ENCODE measurements at places on chromosomes 1 and 21. TPM values are rescaled to one million over a fixed set of nuclear protein-coding genes. Genes with fewer than 3 reads are reported as not detected.

GRCh38 chr1:70221238-70222121 is at the start of gene SRSF11:
SRSF11 (plus strand) TSS chr1:70221380; CDS start chr1:70221637, 257 bp downstream.
- peak; percentile 90 for DNase-seq

GRCh38 chr1:71916894-71917293 is 365.4 kb downstream of the NEGR1 start:
- DNase-seq: no peak

DNA sequence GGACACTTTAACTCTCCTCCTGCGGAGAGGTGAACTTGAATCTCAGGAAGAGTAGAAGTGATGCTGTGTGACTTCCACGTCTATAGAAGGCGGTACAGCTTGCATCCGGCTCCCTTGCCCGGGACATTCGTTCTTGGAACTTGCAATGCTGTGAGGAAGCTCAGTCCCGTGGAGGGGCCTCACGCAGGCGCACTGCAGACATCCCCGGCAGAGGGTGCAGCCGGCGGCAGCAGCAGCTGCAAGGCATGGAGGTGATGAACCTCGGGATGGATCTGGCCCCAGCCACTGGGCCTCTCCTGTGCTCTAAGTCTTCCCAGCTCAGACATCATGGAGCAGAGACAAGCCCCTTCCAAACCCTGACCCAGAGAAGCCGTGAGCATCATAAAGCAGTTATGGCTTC is 61.8 kb upstream of the SOD1 start:
- DNase-seq: no peak

DNA sequence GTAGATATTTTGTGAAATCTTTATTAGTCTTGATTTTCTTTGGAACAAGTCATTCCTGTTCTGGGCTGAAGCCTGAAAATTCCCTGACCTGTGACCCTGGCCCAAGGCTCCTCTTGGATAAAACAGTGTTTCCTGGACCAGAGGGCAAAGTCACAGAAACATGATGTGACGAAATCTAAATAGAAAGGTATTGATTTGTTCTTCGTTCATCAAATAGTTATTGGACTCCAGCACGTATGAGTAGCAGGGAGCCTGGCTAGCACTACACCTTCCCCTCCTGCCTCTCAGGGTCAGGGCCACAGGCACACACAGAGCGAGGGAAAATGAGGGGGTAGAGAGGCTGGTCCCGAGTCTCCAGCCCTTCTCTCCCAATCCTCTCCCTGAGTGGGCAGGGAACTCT is 1.7 kb upstream of the CLDN14 start:
- no peak for DNase-seq

DNA sequence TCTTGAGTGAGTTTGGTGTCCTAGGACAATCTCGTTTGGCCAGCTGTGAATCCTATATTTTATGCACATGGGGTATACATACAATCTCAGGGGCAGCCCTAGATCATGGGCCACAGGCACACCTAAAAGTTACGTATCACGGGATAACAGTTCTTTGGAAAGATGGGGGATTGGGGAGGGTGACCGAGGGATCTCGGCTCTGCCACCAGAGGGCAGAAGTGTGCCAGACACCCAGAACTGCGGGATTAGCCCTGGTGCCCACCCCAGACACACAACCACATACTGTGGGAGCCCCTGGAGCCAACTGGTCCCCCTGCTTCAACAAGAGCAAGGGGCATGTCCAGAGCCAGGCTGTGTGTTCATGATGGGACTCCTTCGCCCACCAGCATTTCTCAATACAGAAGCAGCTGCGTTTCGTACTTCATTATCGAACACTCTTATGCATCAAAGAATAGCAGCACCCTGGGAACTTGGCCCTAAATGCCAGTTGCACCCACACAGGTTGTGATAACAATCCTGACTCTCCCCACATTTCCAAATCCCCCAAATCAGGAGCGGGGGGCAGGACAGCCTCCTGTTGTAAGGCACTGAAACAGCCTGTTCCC is 37.4 kb downstream of the TMCO4 start:
- no peak for DNase-seq

- no peak for DNase-seq
These were observed 3.2 kb upstream of the CCNL2 start for GRCh38 chr1:1402072-1402900.

- DNase-seq: no peak
These were observed 107.0 kb downstream of the PTPN14 start for GRCh38 chr1:214444182-214444939.

DNA sequence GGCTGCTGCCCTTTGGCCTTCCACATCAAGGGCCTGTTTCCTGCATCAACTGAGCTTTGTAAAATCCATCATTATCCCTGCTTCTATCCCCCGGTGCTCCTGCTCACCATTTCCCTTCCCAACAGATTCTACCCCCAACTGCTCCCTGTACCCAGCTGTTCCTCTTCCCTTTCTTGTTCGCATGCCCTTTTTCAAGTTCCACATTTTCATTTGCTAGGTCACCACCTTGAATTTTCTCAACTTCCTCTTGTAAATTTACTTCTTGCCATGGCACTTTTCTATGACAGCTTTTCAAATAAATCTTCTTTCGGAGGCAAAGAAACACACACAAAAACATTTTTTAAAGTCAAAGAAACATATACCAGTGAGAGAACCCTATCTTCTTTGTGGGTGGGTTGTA is 330.5 kb upstream of the ADGRL2 start:
- no peak for DNase-seq

- no peak for DNase-seq
These were observed 42.0 kb downstream of the RGS21 start for GRCh38 chr1:192358822-192359221.

- DNase-seq: no peak
These were observed 195.1 kb upstream of the FMN2 start for GRCh38 chr1:239896569-239896968.

DNA sequence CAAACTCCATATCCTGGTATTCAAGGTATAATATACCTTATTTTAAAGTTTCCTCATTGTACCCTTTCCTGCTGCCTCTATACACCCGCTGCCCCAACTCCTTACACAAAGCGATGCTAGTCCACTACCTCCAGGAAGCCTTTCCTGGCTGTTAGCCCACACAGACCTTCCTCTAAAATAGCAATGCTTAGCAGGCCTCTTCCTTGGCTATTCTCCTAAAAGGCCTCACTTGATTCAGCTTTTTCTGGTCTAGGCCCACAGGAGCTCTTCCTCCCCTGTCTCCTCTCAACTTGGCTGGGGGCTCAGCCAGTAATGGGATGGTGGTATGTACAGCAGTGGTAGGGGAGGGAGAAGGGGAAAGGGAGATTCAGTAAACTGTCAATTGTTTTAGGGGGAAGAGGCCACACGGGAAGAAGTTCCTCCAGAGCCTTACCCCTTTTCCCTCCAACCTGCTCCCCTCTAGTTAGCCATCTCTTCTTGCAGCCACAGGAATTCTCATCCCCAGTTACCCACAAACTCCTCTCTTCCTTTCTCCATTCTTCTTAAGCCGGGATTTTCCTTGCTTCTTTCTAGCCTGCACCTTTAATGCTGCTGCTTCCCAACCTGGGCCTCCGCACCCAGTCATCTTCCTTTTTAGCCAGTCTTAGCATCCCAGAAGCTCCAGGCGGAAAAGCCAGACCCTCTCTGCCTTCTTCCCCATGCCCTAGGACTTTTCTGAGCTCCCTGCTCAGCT is 2.6 kb downstream of the LRRC41 start:
- DNase-seq: no peak

DNA sequence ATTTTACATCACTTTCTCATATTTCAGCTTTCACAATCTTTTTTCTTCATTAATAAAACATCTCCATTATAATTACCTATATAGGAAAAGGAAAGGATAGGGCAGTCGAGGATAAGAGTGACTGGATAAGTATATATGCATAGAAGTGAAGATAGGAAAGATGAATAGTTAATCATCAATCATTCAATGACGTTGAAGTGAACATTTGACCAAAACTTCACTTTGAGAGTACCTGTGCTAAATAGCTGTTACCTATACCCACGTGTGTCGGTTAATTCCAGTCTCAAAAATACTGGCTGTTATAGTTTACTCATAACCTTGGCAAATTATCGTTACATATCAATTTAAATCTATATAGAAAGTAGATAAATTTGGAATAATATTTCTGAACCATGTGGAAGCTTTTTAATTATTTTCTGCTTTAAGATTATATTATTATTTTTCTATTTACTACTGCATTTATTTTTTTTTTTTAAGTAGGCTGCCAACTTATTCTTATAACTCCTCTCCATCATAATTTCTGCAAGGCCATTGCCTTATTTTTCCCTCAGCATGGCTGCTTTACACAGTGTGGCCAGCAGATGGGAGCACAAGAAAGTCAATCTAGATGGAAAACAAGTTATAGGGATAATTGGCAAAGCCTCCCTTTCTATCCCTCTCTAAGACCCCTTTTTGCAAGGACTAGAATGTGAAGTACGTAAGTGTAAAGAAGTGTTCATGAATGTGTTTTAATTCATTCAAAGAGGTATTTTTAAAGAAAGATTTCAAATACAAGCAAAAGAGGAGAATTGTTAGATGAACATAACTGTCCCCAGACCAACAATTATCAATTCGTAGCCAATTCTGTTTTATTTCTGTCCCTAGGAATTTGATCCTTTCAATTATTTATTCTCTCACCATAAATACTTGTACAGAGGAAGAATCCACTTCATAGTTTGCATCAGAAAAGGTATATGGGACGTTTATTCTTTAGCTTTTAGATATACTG is 290.4 kb downstream of the KCNT2 start:
- DNase-seq: no peak

GRCh38 chr1:237527761-237528160 is 363.0 kb downstream of the ZP4 start:
- no peak for DNase-seq

- no peak for DNase-seq
These were observed 64.6 kb upstream of the TARBP1 start for GRCh38 chr1:234543442-234544086.

- DNase-seq: no peak
These were observed 11.6 kb downstream of the LMNA start for GRCh38 chr1:156126043-156126629.

DNA sequence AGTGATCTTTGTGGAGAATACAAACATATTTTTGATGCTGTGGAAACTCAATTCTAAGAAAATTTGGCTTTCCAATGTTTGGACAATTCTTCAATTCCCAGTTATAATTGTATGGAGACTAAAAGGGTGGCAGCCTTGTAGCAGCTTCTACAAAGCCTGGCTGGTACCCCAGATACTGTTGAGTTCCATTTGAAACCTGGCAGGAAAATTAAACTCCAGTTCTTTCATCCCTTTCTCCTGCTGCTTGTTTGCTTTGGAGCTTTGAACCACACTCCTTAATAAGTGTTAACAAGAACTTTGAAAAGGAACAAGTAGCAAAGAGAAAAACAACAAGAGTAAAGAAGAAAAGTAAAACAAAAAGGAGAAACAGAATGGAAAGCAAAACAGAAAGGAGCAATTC is 172.6 kb upstream of the ADAMTS5 start:
- no peak for DNase-seq

GRCh38 chr1:215458562-215458961 is 108.5 kb upstream of the KCTD3 start:
- DNase-seq: no peak

DNA sequence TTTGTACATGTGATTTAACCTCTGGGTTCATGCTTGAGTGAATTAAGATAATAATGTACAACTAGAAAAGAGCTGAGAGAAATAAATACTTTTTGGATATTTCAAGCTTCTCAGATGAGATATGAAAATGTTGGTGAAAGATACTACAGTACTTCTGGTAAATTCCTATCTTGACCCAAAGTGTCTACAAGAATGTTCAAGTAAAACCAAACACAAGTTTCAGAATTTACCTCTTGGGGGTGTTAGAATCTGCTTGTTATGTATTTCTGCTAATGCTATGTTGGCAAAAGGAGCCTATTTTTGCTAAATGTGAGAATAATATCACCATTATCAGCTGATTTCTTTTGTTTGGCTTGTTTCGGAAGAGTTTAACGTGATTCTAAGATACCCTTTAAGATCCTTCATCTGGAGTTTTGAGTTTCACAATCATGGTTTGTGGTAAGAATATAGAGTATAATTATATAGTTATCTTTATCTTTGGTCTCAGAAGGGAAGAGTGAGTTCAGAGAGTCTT is 388.5 kb downstream of the LMO4 start:
- no peak for DNase-seq

DNA sequence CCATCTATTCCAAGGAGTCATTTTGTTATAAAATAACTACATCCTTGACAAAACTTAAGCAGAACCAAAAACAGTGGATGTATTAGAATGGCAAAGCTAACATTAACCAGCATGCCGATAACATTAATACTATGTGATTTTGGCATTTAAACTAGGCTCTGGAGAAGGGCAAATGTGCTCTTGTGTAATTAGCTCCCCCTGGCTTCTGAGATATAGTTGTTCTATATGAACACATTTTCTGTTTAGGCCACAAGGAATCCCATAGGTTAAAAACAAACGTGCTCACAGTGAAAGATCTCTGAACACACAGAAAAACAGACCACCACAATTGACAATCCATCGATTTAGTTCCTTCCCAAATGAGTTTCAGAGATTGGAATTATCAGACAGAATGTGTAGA is 57.4 kb upstream of the TARS2 start:
- DNase-seq: no peak

GRCh38 chr1:212718499-212718898 is 18.9 kb upstream of the BATF3 start:
- no peak for DNase-seq

DNA sequence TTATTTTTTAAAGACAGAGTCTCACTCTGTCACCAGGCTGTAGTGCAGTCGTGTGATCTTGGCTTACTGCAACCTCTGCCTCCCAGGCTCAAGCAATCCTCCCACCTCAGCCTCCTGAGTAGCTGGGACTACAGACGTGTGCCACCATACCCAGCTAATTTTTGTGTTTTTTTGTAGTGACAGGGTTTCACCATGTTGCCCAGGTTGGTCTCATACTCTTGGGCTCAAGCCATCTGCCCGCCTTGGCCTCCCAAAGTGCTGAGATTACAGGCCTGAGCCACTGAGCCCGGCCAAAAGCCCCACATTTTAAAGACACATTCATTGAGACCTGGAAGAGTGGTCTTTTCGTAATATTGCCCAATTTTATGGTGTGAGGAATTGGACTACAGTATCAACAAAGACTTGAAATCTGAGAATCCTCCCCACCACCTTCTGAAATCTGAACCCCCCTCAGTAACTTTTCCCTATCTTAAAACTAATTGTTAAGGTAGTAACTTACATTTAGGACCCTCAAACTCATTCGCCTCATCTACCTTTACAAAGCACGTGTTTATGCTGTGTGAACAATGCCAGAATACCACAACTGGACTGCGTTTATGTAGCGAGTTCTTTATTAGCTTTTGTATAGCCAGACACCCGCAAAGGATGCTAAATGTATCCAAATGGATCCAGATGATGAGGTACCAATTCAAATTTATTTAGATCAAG is 2.7 kb downstream of the ERRFI1 start:
- DNase-seq: no peak

STIL gene
- polyA plus RNA-seq: 9.1 TPM

NTRK1 gene
- polyA plus RNA-seq: 2.8 TPM

PDE4B gene
- 9.2 TPM for polyA plus RNA-seq

ATP1A4 gene
- polyA plus RNA-seq: 0.37 TPM

CELA3A gene
- not detected for polyA plus RNA-seq

FAM167B gene
- polyA plus RNA-seq: 3.8 TPM

IL19 gene
- 0.56 TPM for polyA plus RNA-seq

E2F2 gene
- 5.0 TPM for polyA plus RNA-seq
